Tracheal epithelial cell (primary cell): ENCODE measurements at places on chromosomes 4 and X. TPM values are rescaled to one million over a fixed set of nuclear protein-coding genes. Genes with fewer than 3 reads are reported as not detected.

The SPATA18 gene
- total RNA-seq = 12.5 and 15.8 TPM in 2 replicates

The EDA2R gene
- total RNA-seq = 1.5 and 2.9 TPM in 2 replicates

The CXorf49 gene
- 0.24 TPM in 1 of 2 replicates, not detected in the other for total RNA-seq

The MXRA5 gene
- 0.85 and 1.7 TPM in 2 replicates for total RNA-seq

The PAGE2 gene
- total RNA-seq = not detected in 2 replicates

The ERAS gene
- total RNA-seq = not detected in 2 replicates
